Fibroblast of skin of right quadriceps (primary cell): ENCODE measurements at places on chromosomes 5 and 9.

DNA sequence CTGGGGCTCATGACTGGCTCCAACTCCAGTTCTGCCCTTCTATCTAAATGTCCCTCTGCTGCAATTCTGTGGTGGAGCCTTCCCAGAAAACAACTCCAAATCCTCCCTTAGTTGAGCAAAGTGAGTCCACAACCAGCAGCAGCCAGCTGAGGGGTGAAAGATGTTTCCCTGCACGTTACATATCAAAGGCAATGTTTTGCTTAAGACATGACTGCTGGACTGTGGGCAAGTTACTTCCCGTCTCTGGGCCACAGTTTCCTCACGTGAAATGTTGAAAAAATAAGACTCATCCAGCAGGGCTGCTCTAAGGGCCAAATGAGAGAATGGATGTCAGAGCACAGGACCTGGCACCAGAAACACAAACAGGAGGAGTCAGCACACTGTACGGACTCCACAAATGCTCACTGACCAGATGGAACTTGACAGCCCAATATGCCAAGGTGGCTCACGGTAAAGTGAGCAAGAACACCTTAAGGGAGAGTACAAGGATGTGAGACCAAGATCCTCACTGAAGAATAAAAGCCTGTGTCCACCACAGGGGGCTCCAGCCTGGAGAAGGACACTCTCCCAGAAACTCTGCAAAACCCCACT is 138.4 kb upstream of the ABCA1 start:
- DNase-seq = no peak

DNA sequence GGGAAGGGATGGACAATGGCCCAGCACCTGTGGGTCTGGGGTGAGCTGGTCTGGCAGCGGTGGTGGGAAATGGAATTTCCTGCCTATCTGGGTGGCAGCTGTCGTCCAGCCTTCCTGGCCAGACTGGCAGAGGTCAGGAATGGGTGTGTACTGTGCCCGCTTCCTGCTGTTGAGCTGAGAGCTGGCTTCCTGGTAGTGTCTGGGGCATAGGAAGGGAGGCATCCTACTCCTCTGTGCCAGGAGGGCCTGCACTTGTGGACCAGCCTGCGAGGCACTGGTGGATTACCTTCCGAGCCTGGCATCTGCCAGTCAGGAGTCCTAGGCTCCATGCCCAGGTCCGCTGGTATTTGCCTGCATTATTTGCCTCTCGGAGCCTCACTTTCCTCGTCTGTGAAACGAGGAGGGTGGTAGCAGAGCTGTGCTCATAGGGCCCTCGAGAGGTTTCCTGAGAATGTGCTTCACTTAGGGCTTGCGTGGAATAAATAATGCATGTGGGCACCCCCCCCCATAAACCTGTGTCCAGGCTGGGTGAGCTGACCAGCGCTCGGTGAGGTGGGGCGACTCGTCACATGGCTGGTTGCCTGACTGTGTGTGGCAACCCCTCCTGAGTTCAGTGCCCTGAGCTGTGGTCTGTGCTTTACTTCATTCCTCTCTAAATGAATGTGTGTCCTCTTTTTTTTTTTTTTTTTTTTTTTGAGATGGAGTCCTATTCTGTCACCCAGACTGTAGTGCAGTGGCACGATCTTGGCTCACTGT is 47.7 kb downstream of the HMCN2 start:
- DNase-seq = no peak

GRCh38 chr9:113620377-113621161 is 157.0 kb downstream of the RGS3 start:
- peak; percentile 94 for DNase-seq

DNA sequence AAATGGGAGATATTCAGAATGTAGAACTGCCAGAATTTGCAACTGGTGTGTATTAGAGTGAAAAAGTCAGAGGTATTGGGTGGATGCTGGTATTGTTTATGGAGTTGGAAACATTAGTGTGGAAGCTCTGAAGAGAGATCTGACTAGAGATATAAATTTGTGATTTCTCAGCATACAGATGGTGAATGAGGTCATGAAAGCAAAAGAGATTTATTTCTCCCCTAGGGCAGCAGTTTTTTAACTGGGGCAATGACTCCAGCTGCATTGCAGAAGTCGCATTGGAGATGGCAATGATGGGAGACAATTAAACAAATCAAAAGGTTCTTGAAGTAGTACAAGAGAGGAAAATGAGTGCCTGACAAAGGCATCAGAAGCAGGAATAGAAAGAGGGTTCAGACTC is 64.9 kb downstream of the CETN3 start:
- no peak for DNase-seq

- DNase-seq = no peak
Measured at GRCh38 chr5:135490245-135491037, 38.3 kb upstream of the TIFAB start.

DNA sequence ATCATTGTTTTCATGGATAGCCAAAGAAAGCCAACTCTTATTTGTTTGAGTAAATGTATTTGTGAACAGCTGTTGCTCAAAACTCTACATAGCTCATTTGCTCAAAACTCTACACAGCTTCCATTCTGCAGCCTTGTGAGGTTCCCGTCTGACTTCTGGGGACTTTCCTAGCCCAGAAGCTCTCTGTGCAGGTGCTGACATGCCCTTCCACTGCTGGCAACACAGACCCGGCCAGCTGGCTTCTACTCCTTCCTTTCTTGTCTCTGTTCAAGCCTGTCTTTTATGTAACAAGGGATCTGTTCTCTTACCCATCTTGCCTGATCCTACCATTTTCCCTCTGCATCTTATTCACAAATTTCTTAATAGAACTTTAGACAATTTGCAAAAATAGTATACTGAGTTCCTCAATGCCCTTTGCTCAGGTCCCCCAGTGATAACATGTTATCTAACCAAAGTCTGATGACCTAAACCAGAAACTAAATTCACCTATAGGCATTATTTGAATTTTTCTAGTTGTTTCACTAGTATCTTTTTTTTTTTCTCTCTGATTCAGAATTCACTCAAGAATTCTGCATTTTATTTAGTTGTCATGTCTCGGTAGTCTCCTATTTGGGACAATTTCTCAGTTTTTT is 556.5 kb upstream of the SEMA6A start:
- DNase-seq = no peak

- DNase-seq = no peak
Measured at GRCh38 chr5:1352231-1353219, 7.6 kb upstream of the CLPTM1L start.

GRCh38 chr9:136665704-136666371 is 3.1 kb downstream of the EGFL7 start:
- DNase-seq = no peak

DNA sequence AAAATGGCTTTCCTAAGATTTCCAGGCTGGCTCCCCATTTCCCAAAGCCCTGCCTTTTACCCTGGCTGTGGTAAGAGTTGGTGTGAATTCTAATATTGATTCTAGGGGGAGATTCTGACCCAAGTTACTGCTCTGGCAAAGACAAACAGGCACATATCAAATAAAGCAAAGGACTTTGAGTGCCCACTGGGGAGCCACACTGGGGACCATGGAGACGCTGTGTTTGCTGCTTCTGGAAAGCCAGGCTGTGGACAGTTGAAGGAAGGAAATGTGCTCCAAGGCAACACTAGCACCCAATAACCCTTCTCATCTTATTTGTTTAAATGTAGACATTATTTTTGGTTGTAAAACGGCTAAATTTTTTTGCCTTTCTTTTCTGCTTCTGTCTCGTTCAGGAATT is 78.7 kb downstream of the SNCAIP start:
- no peak for DNase-seq

DNA sequence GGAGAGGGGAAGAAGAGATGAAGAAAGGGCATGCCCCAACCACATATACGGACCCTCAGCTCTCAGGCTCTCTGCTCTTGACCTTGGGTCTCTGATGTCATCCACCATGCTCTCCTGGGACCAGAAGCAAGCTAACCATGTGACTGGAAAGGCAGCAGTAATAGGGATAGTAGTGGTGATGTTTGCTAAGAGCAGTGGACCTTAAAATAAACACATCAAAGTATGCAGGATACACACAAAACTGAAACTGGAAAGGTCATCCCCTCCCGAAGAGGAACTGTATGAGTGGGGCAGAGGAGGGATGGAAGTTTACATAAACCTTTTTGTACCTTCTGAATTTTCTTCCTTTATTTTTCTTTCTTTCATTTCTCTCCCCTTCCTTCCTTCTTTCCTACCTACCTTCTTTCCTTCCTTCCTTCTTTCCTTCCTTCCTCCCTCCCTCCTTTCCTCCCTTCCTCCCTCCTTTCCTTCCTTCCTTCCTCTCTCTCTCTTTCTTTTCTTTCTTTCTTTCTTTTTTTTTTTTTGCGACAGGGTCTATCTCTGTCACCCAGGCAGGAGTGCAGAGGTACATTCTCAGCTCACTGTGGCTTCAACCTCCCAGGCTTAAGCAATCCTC is 8.1 kb upstream of the PTPN3 start:
- no peak for DNase-seq

- no peak for DNase-seq
Measured at GRCh38 chr9:127905004-127905728, 5.8 kb upstream of the ST6GALNAC6 start.

GRCh38 chr9:106025453-106025852 is 331.1 kb downstream of the TMEM38B start:
- DNase-seq = no peak

GRCh38 chr5:180852495-180852894 is 8.6 kb downstream of the ZFP62 start:
- DNase-seq = no peak

GRCh38 chr9:131728546-131728910 is 11.3 kb downstream of the RAPGEF1 start:
- no peak for DNase-seq

DNA sequence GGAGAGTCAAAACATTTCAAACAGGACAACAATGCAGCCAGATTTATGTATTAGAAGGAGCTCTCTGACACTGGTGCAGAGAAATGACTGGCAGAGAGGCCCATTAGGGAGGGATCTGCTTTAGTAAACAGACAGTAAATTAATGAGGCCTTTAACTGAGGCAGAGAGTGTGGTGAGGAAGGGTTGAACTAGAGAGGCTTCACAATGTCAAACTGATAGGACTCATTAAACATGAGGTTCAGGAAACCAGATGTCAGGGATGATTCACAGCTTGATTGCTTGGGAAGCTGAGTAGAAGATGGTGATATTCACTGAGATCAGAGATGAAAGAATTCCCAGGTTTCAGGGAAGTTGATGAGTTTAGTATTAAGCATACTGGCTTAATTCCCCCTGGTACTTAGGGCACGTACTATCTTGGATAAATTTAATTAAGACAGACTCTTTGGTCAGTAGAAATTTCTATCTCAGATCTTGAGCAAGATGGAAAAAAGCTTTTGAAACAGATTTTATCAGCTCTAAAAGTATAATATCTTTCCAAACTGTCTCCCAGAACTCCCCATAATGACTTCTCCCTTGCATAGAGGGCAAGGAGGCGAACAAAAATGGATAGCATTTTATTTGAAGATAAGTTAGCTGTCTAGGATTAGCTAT is 8.6 kb upstream of the MUSK start:
- DNase-seq = peak; percentile 72

DNA sequence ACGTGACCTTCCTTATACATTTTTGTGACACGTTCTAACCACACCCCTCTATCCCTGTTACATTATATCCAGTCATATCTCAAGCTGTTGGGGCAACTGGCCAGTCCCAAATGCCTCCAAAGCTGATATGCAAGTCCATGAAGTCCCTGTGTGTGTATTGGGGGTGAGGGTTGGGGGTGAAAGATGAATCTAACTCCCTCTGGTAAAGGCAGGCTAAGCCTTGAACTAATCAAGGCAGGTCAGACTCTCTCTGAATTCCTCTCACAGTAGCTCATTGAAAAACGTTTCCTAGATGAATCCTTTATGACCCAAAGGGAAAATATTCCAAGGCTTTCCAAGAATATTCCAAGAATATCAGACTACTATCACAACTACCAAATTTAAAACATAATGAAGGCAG is 174.4 kb downstream of the MUSK start:
- DNase-seq = peak; percentile 79

GRCh38 chr5:170442921-170443320 is 53.8 kb upstream of the KCNMB1 start:
- no peak for DNase-seq

GRCh38 chr5:177304392-177305119 is 957 bp downstream of the PRELID1 start:
- no peak for DNase-seq

DNA sequence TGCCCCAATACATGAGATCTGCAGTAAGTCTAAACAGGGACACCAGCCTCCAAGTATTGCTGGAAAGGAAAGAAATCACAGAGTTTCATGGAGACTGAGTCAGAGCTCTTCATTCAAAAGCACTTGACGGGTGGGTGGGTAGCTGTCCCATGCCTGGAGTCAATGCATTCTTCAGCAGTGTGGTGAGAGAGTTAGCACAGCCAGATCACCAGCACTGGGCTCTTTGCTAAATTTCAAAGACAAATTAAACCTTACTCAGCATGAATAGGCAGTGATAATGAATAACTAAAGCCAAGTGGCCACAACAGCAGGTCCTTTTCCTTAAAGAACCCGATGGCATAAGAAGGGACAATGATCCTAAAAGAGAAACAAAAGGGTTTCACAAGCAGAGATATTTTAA is 192.4 kb downstream of the ACTL7B start:
- peak; percentile 48 for DNase-seq

- DNase-seq = no peak
Measured at GRCh38 chr5:168529374-168530234, 499 bp downstream of the FBLL1 start.

GRCh38 chr5:72210888-72211678 is 103.8 kb downstream of the MAP1B start:
- DNase-seq = peak; percentile 90
